ENCODE measurements at places on chromosomes 7 and 10. TPM values are rescaled to one million over a fixed set of nuclear protein-coding genes. Genes with fewer than 3 reads are reported as not detected.

DNA sequence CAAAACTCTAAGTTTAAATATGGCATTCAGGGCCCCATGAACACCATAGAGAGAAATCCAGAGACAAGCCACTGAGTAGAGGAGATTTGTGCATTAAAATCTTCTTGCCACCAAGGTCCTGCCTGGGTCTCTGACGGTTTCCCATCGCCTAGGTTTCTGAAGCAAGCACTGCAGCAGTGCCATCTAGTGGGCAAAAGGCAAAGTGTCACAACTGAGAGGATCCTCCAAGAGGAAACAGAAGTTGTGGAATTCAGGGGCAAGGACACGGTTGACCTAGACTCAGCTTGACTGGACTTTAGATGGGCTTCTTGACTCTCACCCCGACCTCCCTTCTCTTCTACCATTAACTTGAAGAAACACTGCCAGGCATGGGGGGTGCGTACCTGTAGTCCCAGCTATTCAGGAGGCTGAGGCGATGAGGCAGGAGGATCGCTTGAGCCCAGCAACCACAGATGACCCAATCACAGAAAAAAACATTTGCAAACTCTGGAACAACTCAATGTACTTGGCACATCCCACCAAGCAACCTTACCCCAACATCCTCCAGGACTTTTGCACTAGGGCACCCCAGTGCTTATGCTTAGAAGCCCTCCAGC, 604.1 kb downstream of the GALNT17 start:
- no peaks in the 10 kb centered on the region for H3K36me3 ChIP-seq
- no peak overlapping the region for H3K27ac ChIP-seq
- H3K4me1 ChIP-seq: peaks cover 7% of the 10 kb centered on the region
- no peaks in the 10 kb centered on the region for H3K27me3 ChIP-seq

- H3K27me3 ChIP-seq: no peaks in the 10 kb centered on the region
- no peak for DNase-seq
- no peak overlapping the region for H3K27ac ChIP-seq
- H3K36me3 ChIP-seq: no peaks in the 10 kb centered on the region
Observed at GRCh38 chr10:88254091-88254490, 329.0 kb downstream of the RNLS start.

DNA sequence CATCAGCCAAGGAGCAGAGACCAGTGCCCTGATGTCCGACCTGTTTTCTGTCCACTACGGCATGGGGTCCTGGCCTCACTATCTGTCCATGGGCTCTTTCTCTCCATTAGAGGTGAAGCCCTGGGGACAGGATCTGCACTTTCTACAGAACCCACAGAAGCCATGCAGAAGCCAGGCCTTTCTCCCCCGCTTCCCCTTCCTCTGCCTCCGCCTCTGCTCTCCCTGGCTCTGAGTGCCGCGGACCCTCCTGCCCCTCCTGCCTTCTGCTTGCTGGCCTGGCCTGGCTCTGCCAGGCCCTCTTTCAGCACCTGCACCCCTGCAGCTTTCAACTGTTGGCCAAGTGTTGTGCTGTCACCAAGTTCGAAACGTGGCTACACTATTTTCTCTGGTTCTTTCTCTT, 439.8 kb upstream of the ZMIZ1 start:
- peaks cover 9% of the 10 kb centered on the region for H3K4me1 ChIP-seq
- H3K36me3 ChIP-seq: no peaks in the 10 kb centered on the region

DNA sequence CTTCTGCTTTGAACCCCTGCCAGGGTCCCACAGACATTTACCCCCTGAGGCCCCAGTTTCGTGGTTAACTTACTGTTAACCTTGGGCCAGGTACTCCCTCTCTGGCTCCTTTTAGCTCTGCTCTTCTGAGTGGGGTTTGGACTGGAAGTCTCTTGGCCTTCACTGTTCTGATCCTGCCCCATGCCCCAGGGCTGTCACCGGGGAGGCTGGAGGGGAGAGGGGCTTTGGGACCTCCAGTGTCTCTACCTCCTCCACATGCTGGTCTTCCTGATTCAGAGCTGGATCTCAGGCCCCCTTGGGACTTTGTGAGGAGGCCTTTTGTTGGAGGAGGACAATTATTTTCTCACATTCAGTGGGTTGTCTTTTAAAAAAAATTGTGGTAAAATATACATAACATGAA, 12.7 kb upstream of the PALD1 start:
- peaks cover 28% of the 10 kb centered on the region for H3K4me1 ChIP-seq
- no peaks in the 10 kb centered on the region for H3K27me3 ChIP-seq
- no peak overlapping the region for H3K27ac ChIP-seq
- DNase-seq: no peak
- H3K4me3 ChIP-seq: no peak overlapping the region

DNA sequence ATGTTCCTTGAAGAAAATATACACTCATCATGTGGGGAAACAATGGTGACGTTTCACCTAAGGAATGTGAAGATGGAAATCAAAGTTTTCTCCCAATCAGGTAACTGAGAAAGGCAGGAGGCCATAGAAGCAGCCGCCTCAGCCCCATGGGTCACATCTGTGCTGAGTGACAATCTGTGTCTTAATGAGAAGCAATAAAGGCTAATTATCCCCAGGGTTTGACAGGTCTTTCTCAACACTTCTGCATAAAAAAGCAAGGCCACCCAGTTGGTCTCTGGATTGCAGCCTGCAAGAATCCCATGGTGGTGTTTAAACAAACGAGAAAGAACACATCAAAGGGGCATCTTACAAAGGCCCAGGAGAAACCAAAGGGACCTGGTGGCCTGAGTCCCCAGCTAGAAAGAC, 91.1 kb upstream of the TNS3 start:
- no peaks in the 10 kb centered on the region for H3K27me3 ChIP-seq
- no peak overlapping the region for H3K4me3 ChIP-seq

GRCh38 chr10:94349327-94349726, 13.4 kb downstream of the NOC3L start:
- no peak for DNase-seq
- H3K36me3 ChIP-seq: peaks cover 87% of the 10 kb centered on the region

DNA sequence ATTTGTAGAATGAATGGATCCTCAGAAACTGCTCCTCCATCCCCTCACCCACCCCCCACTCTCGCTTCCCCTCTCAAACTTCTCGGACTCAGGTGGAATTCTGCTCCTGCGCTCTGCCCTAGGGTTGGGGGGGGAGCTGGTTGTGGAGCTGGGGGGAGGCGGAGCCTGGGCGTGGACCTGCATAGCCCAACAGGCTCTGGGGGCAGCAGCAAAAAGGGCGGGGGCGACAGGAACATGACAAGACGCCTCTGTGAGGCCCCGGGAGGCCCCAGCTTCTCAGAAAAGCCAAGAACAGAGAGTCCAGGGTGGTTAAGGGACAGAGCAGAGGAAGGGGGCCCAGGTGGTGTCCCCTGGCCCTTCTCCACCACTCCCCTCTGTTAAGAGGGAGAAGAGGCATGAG, 3.5 kb downstream of the TSC22D4 start:
- DNase-seq: no peak
- peak overlapping the region; percentile 93 for H3K27ac ChIP-seq
- no peaks in the 10 kb centered on the region for H3K27me3 ChIP-seq
- H3K4me3 ChIP-seq: peak overlapping the region; percentile 79

The OR2A5 gene
- not detected for total RNA-seq

The UNC5B gene
- total RNA-seq: 2.7 TPM

GRCh38 chr7:106597751-106598546, 63.0 kb downstream of the CCDC71L start:
- peak overlapping the region; percentile 42 for H3K4me3 ChIP-seq
- DNase-seq: no peak
- no peak overlapping the region for H3K27ac ChIP-seq

DNA sequence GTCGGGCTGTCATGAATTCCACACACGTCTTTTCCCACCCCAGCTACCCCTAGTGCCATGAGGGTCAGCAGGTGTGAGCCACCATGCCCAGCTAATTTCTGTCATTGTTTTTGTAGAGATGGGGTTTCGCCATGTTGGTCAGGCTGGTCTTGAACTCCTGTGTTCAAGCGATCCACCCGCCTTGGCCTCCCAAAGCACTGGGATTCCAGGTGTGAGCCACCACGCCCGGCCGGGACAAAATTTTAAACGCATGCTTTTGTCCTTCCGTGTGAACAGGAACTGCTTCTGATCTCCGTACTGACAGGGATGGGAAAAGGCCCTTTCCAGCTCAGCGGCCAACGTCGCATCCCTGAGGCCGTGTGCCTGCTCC, 15.6 kb upstream of the ZFAND2A start:
- peak overlapping the region; percentile 42 for H3K4me3 ChIP-seq
- H3K4me1 ChIP-seq: peaks cover 19% of the 10 kb centered on the region
- H3K36me3 ChIP-seq: no peaks in the 10 kb centered on the region
- H3K27ac ChIP-seq: no peak overlapping the region
- DNase-seq: no peak

- DNase-seq: no peak
- H3K27me3 ChIP-seq: no peaks in the 10 kb centered on the region
- no peak overlapping the region for H3K4me3 ChIP-seq
- no peaks in the 10 kb centered on the region for H3K36me3 ChIP-seq
Observed at GRCh38 chr10:22429981-22430421, 84.7 kb downstream of the SPAG6 start.

- H3K4me1 ChIP-seq: no peaks in the 10 kb centered on the region
- no peaks in the 10 kb centered on the region for H3K36me3 ChIP-seq
- H3K4me3 ChIP-seq: no peak overlapping the region
- DNase-seq: peak; percentile 42
- no peaks in the 10 kb centered on the region for H3K27me3 ChIP-seq
Observed at GRCh38 chr10:46250481-46250880, 36.3 kb upstream of the ANTXRL start.

DNA sequence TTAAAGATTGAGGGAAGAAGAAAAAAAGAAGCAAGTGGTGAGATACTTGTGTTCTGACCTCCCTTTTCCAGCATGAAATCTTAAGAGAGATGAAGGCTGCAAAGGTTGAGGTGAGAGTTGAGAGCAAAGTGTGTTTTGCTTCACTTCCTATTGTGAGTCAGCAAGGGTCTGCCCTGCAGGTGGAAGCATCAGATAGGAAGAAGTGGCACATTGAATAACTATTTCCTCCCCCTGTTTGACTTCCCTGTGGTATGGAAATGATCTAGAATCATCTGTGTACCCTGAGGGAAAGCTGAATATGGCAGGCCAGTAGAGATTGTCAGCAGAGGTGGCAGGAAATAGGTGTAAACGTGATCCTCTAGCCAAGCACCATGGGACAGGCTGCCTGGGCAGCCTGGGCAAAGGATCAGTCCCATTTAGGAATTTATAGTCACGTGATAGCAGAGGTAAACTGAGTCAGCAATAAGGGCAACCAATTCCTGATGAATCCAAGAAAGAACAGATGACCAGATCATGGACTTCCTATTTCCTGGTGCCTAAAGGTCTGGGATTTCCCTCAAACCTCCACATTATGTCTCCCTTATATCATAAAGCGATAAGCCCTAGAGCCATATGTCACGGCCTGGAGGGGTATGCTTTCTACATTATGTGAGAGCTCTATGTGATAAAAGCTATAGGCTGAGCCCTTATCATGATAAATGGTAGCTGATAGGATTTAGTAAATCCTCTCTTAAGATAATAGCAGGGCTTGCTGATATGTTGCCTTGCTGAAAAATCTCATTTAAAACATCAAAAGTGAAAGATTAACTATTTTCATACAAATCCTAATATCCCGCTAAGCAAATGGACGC, 287.0 kb downstream of the MDFIC start:
- DNase-seq: no peak
- H3K36me3 ChIP-seq: no peaks in the 10 kb centered on the region
- no peaks in the 10 kb centered on the region for H3K4me1 ChIP-seq
- H3K4me3 ChIP-seq: no peak overlapping the region
- H3K27ac ChIP-seq: no peak overlapping the region

DNA sequence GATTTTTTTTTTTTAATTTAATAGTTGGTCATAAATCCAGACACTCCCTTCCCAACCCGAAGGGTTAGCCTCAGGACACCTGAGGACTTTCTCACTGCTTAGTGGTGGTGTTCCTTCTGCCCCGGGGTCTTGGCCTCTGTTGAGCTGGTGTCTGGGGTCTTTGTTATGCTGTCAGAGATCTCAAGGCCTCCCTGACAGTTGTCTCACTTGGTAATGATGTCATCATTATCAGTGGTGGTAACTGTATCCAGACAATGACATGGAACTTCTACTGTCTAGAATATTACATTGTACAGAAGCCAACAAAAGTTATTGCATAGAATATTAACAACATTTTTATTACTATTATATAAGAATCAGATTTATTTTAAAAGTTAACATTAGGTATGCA, 32.9 kb downstream of the PPP2R2D start:
- no peaks in the 10 kb centered on the region for H3K27me3 ChIP-seq
- peak overlapping the region; percentile 44 for H3K27ac ChIP-seq
- no peak for DNase-seq

DNA sequence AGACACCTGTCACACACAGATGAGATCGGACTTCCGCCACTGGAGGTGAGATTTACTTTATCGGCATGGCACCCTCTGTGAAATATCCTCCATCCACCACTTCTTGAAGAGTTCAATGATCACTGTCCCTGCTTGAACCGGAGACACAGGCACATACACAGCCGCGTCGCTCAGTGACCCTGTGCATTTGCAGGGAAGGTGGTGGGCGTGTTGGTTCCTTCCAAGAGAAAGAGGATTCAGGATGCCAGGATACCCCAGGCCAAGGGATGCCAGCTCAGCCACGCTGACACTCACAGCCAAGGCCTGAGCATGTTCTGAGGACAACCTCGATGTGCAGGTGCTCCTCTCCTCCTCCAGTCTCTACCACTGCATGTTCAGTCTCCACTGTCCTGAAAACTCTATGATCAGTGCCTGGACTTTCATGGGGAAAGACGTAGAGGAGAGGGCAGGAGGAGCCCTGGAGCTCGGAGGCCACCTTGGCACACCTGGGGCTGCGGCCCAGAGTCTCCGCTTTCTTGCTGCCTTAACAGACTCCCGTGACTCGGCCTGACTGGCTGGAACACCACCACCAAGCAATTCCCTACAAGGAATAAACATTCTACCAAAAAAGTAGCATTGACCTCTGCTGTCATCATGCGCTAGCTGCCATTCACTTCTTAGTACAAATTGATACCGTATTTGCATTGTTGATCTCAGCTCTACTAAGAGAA, 115.2 kb downstream of the TCERG1L start:
- no peak overlapping the region for H3K27ac ChIP-seq
- H3K4me1 ChIP-seq: no peaks in the 10 kb centered on the region
- no peaks in the 10 kb centered on the region for H3K27me3 ChIP-seq
- no peak overlapping the region for H3K4me3 ChIP-seq
- DNase-seq: no peak

- no peaks in the 10 kb centered on the region for H3K36me3 ChIP-seq
- H3K4me1 ChIP-seq: peaks cover 13% of the 10 kb centered on the region
- H3K4me3 ChIP-seq: no peak overlapping the region
- peak; percentile 80 for DNase-seq
Observed at GRCh38 chr10:5971315-5971832, 6.0 kb downstream of the IL15RA start.
